ENCODE measurements at places on chromosomes 4 and X. TPM values are rescaled to one million over a fixed set of nuclear protein-coding genes. Genes with fewer than 3 reads are reported as not detected.
A peak's percentile ranks its signal among the peaks of the same experiment; 100 is the strongest.

Gene CYLC1
- total RNA-seq = not detected

GRCh38 chrX:16629909-16630308 lies 20.0 kb upstream of the S100G start:
- DNase-seq = no peak

- peak; percentile 91 for DNase-seq
These were observed 168.6 kb downstream of the NSUN7 start for GRCh38 chr4:40918330-40918729.

- peak; percentile 86 for DNase-seq
These were observed 122.5 kb downstream of the PTTG2 start for GRCh38 chr4:38082424-38083385.

Gene CLDN34
- total RNA-seq = not detected

DNA sequence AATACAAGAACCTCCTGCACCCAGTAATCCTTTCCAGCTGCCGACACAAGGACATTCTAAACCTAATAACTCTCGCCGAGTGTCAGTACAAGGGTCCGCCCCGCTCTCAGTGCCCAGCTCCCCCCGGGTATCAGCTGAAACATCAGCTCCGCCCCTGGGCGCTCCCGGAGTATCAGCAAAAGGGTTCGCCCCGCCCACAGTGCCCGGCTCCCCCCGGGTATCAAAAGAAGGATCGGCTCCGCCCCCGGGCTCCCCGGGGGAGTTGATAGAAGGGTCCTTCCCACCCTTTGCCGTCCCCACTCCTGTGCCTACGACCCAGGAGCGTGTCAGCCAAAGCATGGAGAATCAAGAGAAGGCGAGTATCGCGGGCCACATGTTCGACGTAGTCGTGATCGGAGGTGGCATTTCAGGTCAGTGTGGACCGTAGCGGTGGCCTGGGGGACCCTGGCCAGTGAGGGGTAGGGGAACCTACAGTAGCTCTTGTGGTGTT lies at the start of gene MAOA:
MAOA (plus strand) TSS at position 295 of the 490 bp plus-strand sequence; CDS start at position 338, 43 bp downstream.
- DNase-seq = no peak

- peak; percentile 59 for DNase-seq
These were observed 49.2 kb upstream of the HDAC8 start for GRCh38 chrX:72621625-72622485.

GRCh38 chr4:150135134-150135772 lies 57.0 kb downstream of the DCLK2 start:
- no peak for DNase-seq

Gene RAB40A
- total RNA-seq = 0.27 TPM

Gene PFKFB1
- total RNA-seq = 0.09 TPM

Gene MAP9
- total RNA-seq = 6.5 TPM

DNA sequence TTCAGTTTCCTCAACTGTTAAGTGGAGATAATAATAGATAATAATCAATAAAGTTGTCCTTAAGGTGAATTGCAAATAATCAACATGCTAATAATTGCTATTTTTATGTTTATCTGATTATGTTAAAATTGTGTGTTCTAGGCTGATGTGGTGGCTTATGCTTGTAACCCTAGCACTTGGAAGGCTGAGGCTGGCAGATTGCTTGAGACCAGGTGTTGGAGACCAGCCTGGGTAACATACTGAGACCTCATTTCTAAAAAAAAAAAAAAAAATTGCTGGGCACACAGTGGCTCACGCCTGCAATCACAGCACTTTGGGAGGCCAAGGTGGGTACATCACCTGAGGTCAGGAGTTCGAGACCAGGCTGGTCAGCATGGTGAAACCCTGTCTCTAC lies 175.2 kb downstream of the GC start:
- no peak for DNase-seq

Gene MND1
- total RNA-seq = 15.5 TPM

Gene HPGDS
- total RNA-seq = not detected

Gene BGN
- total RNA-seq = 133 TPM

- DNase-seq = no peak
These were observed 48.1 kb downstream of the RAB40AL start for GRCh38 chrX:102985192-102985591.

GRCh38 chr4:24560868-24561368 lies 23.4 kb downstream of the DHX15 start:
- peak; percentile 53 for DNase-seq

Gene WDR17
- total RNA-seq = 2.6 TPM

Gene BMX
- 0.90 TPM for total RNA-seq

GRCh38 chr4:159191989-159192388 lies 89.1 kb downstream of the RAPGEF2 start:
- DNase-seq = peak; percentile 76

Gene CYTL1
- total RNA-seq = 12.5 TPM

Gene PSAPL1
- not detected for total RNA-seq

GRCh38 chr4:112172180-112172579 lies 26.9 kb downstream of the FAM241A start:
- no peak for DNase-seq

DNA sequence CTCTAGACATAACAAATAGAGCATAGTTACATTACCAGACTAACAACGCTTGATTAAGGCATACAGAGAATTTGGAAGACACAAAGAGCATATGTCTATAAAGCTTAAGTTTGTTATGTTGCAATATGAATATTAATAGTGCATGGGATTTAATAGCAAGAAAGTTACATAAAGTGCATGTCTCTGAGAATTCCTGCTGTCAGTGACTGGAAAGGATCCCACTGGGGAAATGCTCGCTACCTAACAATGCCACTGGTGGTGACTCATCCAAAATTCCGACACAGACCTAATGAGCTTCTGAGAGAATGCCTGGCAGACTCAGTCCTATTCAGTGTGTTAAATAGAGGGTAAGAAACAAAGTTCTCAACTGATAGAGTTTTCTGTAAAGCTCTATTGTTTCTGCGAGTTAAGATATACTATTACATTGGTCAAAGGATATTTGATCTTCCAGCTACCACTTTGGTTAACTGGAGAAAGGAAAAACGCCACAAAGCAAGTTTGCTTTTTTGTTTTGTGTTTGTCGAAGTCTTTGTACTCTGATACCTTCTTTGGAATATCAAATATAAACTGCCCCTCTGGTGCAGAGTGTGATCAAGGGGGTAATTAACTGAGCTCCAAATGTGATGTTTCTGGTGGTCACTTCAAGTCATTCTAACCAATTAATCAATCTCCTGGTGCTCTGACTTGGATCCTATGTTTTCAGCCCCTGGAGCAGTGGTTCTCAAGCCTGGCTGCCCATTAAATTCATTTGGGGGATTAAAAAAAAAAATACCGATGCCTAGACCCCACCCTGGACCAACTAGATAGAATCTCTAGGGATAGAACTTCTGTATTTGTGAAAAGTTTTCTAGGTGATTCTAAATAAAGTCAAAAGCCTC lies 107.9 kb downstream of the PALLD start:
- DNase-seq = peak; percentile 91

DNA sequence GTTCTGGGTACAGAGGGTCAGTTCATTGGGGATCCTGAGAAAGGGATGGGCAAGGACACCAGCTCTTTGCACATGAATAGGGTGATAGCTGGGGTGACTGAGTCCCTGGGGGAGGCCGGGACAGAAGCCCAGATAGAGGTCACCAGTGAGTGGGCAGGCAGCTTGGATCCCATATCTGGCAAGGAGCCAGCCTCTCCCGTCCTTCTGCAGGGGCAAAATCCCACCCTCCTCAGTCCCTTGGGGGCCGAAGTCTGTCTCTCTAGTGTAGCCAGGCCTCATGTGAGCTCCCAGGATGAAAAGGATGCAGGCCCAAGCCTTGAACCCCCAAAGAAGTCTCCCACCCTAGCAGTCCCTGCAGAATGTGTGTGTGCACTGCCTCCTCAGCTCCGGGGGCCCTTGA lies 16.9 kb upstream of the GAGE10 start:
- no peak for DNase-seq

DNA sequence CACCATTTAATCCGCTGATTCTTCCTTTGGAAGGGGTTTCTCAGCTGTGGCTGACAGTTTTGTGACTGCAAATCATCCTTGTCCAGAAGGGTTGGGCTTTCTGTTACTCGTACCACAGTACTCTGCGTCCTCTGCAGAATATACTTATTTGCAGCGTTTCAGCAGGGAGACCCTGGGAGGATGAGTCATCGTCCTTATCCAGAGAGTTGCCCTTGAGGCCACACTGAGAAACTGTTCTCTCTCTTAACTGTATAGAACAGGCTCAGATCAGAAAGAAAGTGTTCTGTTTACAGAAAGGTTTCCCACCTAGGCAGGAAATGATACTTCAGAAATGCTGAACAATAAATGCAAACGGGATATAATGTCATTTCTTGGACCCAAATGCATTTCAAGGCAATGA lies 47.8 kb upstream of the DDX53 start:
- peak; percentile 41 for DNase-seq

GRCh38 chr4:25861280-25861950 lies 1.4 kb downstream of the SEL1L3 start:
- peak; percentile 82 for DNase-seq

DNA sequence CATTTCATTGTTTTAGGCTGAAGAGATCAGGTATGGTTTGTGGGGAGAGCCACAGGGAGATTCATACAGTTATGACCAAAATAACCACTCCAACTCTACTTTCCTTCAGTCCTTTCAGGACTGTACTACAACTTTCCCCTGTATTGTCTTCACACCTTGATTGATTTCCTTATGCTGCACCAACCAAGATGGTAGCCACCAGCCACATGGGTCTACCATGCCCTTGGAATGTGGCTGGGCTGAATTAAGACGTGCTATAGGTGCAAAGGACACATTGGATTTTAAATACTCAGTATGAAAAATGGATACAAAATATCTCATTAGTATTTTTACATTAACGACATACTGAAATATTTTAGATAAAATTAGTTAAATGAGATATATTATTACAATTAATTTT lies 11.2 kb downstream of the IRF2 start:
- DNase-seq = no peak

All from fibroblast of the aortic adventitia (primary cell).